ENCODE measurements at places on chromosomes 16 and 17.

DNA sequence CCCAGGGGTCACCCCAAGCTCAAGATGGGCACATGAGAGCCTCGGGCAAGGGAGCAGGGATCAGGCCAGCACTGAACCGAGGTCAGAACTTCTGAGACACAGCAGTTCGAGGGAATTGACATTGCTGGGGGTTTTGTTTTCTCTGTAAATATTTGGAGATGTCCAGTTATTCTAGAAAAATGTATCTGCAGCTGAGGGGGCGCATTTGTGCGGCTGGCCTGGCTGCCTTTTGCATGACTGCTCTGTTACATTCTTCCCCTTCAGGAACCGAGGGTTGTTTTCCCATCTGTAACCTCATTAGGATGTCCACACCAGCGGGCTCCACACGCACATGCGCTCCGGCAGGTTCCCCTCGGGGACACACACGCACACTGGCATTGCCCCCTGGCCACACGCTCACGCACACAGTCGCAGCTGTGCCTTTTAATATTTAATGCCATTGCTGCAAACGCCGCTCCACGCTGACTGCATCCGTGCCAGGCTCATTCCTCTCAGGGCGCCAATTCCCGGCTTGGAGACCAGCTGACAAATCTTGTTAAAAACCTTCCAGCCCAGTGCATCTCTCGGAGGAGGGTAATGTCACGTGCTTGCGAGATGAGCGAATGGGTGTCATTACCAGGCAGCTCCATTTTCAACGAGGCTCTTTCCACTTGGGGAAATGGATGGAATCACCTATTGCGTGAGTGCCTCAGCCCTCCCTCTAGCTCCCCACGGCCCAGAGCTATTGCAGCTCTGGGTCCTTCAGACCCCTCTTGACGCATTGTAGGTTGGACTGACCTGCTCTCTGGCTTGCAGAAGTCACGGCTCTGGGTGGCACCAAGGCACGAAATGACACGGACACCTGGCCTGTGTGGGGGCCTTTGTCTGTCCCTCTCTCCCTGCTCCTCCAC is 13.1 kb downstream of the CCR7 start:
- DNase-seq, result no peak

GRCh38 chr17:42408061-42408460 is 15.0 kb downstream of the CAVIN1 start:
- DNase-seq, result peak; percentile 46

- DNase-seq, result no peak
Measured at GRCh38 chr17:1608676-1609075, 20.0 kb downstream of the SLC43A2 start.

DNA sequence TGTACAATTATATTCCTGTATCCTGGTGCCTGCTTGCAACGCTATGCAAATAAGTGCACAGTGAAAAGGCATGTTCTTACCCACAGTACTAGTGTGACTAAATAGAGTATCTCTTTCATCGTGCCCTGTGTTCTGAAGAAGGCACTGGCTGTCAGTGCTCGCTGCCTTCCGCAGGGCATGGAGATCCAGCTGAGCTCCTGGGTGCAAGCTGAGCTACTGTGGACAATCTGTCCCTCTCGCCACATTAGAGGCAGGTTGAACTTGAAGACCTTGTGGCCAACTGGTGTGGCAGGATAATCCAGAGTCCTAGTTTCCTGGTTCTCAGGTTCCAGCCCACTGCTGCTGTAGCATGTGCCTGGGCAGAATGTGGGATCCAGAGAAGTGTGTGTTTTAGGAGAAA is 1.9 kb upstream of the ST6GALNAC1 start:
- DNase-seq, result no peak

- DNase-seq, result no peak
Measured at GRCh38 chr16:65069766-65070165, 52.1 kb downstream of the CDH11 start.

GRCh38 chr17:72976971-72977770 is 115.3 kb downstream of the SLC39A11 start:
- DNase-seq, result no peak

- no peak for DNase-seq
Measured at GRCh38 chr17:81494626-81495377, 17.8 kb downstream of the ACTG1 start.

- no peak for DNase-seq
Measured at GRCh38 chr16:21638573-21638975, 13.8 kb downstream of the IGSF6 start.

DNA sequence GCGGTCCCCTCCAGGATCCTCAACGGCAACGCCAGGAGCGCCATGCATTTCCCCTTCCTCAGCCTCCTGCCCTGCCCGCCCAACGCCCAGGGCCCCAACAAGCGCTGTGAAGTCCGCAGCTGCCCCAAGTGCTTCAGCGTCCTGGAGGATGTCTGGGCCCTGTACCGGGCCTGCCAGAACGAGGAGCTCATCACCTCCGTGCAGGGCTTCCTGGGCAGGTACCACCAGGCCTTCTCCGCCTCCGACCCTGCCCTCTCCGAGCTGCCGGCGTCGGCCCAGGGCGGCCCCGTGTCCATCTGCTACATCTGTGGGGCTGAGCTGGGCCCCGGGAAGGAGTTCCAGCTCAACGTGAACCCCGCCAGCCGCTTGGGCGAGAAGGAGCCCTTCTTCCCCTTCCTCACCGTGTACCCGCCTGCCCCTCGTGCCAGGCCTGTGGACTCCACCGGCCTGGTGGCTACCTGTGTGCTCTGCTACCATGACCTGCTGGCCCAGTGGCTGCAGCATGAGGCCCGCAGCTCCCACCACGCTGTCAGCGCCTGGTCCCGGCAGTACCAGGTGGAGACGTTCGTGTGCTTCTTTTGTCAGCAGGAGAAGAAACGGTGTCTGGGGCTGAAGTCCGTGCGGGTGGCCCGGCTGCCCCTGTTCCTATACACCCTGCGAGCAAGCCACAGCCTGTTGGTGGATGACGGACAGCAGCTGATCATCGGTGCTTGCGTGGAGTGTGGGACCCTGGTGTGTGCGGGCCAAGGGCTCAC is 58.9 kb upstream of the CIBAR2 start:
- DNase-seq, result no peak

DNA sequence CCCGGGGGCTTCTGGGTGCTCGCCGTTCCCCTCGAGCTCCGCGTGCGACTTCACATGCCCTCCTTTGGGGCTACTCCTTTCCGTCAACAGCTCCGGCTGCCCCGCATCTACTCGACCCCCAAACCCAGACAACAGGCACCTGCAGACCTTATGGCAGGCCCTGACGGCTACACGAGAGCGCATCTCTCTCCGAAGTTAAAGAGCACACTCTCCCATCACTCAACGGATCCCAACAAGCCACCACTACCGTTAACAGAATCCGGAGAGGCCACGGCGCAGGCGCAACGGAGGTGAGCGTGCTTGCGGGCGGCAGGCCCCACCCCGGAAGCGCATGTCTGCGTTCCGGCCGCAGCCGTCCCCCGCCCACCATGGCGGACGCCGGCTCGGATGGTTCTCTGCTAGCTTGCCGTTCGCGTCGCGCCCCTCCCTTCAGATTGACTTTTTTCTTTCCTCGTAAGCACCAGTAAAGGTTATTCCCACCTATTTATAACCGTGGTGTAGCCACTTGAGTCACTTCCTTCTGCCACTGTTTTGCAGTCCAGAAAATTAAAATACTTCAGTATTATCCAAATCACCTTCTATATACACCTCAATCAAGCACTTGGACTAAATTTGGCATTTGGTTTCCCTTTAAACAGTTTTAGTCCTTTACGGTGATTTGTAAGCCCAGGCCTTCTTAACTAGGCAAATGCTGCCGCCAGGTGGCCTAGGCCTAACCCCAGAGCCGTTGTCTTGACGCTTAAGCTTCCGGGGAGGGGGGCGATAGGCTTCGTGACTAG is at the start of gene POLG2:
Gene POLG2 (minus strand): TSS at position 269 of the 779 bp plus-strand sequence. CDS start 86 bp downstream, at position 183.
- peak; percentile 54 for DNase-seq

- no peak for DNase-seq
Measured at GRCh38 chr16:83579436-83579835, 228.3 kb upstream of the HSBP1 start.

All from amygdala (tissue), 56 donors.